Dorsolateral prefrontal cortex (tissue), 122 donors: ENCODE measurements at places on chromosomes 6 and 20.

DNA sequence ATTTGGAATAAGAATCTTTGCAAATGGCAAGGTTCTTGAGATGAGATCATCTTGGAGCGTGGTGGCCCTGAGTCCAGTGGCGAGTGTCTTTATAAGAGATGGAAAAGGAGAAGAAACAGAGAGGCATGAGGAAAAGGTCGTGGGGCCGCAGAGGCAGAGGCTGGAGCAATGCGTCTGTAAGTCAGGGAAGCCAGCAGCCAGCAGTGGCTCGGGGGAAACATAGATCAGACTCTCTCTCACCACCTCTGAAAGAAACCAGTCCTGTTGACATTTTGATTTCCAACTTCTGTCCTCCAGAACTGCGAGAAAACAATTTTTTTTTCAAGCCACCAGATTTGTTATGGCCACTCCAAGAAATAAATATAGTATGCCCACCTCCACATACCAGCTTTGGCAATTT, 226.6 kb downstream of the TFAP2C start:
- no peak for DNase-seq

DNA sequence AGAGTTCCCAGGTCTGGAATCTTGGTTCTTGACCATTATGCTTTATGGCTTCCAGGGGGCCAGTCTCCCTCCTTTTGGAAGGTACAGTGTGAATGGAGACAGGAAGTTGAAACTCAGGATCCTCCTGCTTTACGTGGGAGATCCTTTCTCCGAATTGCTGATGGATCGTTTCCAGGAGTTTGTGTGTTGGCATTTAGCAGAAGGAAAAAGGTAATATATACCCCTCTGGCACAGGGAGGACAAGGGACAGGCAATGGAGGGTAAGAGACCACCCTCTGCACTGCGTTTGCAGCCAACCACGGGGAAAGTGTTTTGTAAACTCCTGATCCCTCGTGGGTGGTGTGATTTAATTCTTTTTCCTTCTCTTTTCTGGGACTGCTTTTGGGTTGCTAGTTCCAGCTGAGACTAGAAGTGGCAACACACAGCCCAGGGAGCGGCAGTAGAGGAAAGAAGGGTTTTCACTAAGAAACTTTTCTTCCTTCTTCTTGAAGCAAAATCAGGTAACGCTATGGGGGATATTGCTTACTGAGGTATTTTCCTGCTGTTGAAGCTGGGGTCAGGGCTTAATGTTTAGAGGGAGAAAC, 257.6 kb upstream of the SUPT3H start:
- DNase-seq, result no peak

GRCh38 chr6:166849749-166850183, 106.6 kb downstream of the RNASET2 start:
- no peak for DNase-seq

- DNase-seq, result no peak
Measured at GRCh38 chr6:162921062-162921461, 193.3 kb downstream of the PACRG start.

- no peak for DNase-seq
Measured at GRCh38 chr20:47113362-47114109, 218.9 kb downstream of the EYA2 start.

DNA sequence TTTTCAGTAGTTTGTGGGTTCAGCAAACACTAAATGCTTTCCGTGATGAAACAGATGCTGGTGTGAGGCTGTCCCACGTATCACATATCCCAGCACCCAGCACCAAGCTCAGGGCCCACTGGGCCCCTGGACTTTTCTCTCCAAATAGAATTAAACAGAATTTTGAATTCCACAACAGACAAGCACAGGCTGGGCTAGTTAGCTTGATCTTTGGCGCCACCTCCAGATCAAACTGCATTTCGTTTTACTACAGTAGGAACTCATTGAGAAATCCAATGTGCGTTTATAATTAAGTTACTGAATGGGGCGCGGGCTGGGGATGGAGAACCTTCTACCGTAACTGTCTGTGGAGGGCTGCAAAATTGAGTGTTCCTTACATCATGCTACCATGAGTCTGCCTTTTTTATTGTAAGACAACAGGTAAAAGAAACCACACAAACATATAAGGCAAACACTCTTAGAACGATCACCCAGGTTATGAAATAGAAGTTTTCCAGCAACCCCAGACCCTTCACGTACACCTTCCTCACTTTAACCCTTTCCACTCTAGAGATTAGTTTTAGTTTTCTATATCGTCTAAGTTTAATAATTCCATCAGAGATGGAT, 107.8 kb downstream of the ZFP64 start:
- DNase-seq, result peak; percentile 83

- no peak for DNase-seq
Measured at GRCh38 chr20:36481380-36482043, 59.8 kb upstream of the MYL9 start.

GRCh38 chr20:50520222-50520880, 10.2 kb downstream of the PTPN1 start:
- DNase-seq, result no peak

DNA sequence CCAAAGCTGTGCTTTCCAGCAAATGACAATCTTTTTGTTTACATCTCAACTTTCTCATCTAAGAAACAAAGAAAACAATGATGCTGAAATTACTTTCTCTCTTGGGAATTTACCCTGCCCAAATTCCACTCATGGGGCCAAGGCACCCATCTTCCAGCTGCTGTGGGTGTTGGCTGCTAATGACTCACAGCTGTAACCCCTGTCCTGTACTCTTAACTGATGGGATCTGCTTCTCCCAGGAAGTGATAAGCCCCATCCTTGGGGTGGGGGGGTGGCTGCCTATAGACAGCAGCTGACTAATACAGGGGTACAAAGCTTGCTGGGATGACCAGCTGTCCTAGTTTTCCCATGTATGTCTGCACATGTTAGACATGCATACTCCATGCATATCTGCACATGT, 938.6 kb downstream of the C6orf118 start:
- DNase-seq, result no peak

GRCh38 chr6:11416936-11417576, 120.5 kb upstream of the TMEM170B start:
- no peak for DNase-seq
